ENCODE measurements at places on chromosomes 13 and 19. TPM values are rescaled to one million over a fixed set of nuclear protein-coding genes. Genes with fewer than 3 reads are reported as not detected.

APC2 gene
- 2.5 TPM for total RNA-seq

SULT2B1 gene
- 17.3 TPM for total RNA-seq

KLF2 gene
- total RNA-seq, result 22.6 TPM

NLRP4 gene
- total RNA-seq, result not detected

PNMA8A gene
- total RNA-seq, result 13.1 TPM

C19orf38 gene
- total RNA-seq, result 0.11 TPM

SIGLECL1 gene
- not detected for total RNA-seq

SMIM17 gene
- not detected for total RNA-seq

HSPB6 gene
- total RNA-seq, result 0.20 TPM

ZNF492 gene
- total RNA-seq, result not detected

HIF3A gene
- total RNA-seq, result not detected

TMEM145 gene
- 3.7 TPM for total RNA-seq

F10 gene
- not detected for total RNA-seq

HTR2A gene
- not detected for total RNA-seq

CRB3 gene
- total RNA-seq, result 6.0 TPM

LMTK3 gene
- total RNA-seq, result 4.6 TPM

CYP4F8 gene
- not detected for total RNA-seq

VSIG10L gene
- 8.9 TPM for total RNA-seq

ADAT3 gene
- total RNA-seq, result 7.2 TPM

NLRP9 gene
- total RNA-seq, result not detected

A1BG gene
- 13.7 TPM for total RNA-seq

ADGRE2 gene
- 0.59 TPM for total RNA-seq

CCDC70 gene
- not detected for total RNA-seq

CGB5 gene
- 1.0 TPM for total RNA-seq

NCR1 gene
- total RNA-seq, result not detected

TMIGD2 gene
- not detected for total RNA-seq

PSPN gene
- 0.88 TPM for total RNA-seq

IZUMO2 gene
- total RNA-seq, result not detected

All from A549 treated with DMSO at 1 μM for 4 hours (cell line).